CD4-positive, alpha-beta T cell treated with Interleukin-17A for 1 hour (primary cell): ENCODE measurements at places on chromosomes 4 and X.

DNA sequence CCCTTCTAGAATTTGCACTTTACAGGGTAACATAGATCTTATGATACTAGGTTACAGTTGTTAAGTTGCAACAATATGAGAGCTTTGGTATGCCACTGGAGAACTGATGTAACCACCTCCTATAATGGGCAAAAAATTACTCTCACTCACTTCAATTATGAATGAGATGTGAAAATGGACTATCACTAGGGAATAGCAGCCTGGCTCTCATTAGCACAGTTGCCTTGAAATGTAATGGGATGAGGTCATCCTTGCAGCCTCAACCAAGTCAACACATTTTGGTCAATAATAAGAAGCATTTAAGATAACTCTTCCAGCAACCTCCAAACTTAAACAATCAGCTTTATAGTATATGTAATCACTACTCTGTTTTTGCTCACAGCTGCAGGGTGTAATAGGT lies 69.4 kb downstream of the TBC1D9 start:
- DNase-seq: no peak

GRCh38 chr4:158208963-158209640 lies 1.2 kb upstream of the TMEM144 start:
- DNase-seq: peak; percentile 9

DNA sequence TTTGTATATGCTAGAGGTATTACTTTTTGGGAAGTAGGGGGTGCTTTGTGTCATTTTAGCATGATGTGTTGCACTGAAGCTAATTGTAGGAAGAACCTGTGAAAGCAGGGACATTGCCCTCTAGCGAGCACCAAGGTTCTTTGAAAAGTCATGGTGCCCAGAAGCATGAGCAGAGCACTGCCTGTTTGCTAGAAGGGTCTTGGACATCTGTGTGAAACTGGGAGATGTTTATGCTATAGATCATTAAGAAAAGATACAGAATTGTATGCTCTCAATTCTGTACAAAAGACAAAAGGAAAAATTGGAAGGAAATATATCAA lies 14.7 kb downstream of the GRPR start:
- DNase-seq: no peak

DNA sequence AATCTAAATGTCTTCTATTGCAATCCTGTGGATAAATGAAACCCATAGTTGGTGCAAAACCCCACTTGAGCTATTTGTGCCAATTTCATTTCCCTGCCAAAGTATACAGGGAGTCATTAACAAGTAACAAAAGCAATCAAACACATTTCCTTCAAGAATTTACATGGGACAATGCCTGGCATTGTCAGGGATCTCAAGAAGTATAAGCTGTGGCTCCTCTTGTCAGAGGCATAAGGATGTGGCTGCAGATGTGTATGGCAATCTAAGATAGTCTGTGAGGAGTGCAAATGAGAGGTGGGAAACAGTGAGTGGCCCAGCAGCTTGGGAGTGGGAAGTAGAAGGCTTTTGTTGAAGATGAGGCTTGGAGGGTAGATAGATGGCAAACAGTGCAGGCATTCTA lies 58.0 kb upstream of the SCML1 start:
- DNase-seq: no peak

DNA sequence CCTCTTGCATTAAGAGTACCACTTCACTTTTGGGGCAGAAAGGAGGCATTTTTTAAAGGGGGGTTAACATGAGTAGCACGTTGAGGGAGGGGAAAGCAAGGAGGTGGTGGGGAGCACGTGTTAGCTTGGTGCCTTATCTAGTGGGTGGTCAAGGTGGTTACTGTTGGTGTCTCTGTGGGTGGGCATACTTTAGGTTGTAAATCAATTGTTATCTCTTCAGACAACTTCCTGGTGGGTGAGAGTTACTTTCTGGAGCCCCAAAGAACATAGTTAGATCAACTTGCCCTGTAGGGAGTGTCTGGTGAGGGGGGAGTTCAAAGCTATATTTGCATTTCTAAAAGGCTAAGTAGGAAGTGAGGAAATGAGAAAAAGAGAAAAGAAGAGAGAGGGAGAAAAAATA lies 297.7 kb upstream of the CLNK start:
- DNase-seq: no peak

GRCh38 chr4:37892641-37893040 lies 1.8 kb downstream of the TBC1D1 start:
- peak; percentile 71 for DNase-seq

DNA sequence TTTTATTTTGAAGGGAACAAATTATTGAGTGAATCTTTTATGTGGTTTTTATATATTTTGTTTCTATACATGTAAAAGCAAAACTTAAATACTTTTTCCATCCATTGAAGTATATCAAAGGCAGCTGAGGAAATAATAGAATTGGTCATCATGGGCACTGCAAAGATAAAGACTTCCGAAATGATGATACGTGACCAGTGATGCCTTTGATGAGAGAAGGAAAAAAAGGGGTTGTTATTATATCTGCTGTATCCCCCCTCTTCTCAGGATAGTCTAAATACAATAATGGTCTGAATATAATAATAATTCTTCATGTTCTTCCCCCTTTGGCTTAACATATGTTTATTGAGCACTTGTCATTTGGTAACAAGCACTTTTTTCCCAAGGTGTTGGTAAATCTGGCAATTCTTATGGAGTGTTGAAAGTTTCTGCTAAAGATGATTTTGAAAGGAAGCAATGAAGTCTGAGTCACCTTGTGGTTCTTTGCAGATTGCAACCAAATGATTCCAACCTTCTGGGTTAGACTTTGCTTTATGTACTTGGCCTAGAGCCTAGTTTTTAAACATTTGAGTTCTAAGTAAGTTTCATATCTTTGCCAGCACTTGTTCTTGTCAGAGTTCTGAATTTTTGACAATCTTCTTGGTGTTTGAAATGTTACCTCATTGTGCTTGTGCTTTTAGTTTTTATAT lies 60.8 kb downstream of the USP9X start:
- DNase-seq: no peak

DNA sequence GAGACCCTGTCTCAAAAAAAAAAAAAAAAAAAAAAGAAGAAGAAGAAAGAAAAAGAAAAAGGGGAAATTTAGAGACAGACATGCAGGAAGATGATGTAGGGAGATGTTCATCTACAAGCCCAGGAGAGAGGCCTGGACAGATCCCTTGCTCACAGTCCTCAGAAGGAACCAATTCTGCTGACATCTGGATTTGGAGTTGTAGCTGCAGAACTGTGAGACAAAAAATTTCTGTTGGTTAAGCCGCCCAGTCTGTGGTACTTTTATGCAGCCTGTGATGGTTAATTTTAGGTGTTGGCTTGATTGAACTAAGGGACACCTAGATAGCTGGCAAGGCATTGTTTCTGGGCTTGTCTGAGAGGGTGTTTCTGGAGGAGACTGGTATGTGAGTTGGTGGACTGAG lies 10.1 kb upstream of the STIM2 start:
- no peak for DNase-seq

GRCh38 chr4:98260047-98260578 lies 1.1 kb upstream of the RAP1GDS1 start:
- DNase-seq: no peak

GRCh38 chr4:139625482-139625881 lies 40.1 kb upstream of the MGST2 start:
- no peak for DNase-seq

DNA sequence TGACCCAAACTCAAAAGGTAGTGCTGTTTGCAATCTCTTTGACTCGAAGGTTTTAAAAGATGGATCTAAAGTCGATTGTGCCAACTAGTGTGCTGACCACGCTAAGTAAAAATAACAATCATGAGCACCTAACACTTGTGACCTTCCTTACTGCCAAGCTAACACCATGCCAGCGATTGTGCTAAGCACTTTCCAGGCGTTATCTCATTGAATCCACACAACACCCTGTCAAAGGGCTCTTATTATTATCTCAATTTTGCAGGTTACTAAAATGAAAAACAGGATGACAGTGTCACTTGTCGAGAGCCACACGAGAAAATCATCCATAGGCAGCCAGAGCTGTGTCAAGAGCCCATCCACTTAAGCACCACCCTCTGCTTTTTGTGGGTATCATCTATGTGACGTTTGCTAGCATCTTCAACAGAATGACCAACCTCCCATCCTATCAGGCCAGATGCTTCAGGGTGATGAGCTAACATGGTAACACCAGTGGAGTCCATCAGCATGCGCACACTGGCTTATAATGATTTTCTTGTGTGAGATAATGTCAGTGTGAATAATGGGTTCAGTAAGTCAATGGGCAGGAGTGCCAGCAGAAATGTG lies 893 bp upstream of the GAB3 start:
- DNase-seq: no peak

- DNase-seq: no peak
Measured at GRCh38 chr4:54187148-54187547, 41.9 kb upstream of the PDGFRA start.

GRCh38 chr4:170226288-170226687 lies 136.5 kb upstream of the AADAT start:
- DNase-seq: no peak

- no peak for DNase-seq
Measured at GRCh38 chr4:168488869-168489274, 8.0 kb upstream of the PALLD start.

GRCh38 chr4:153705743-153706468 lies 21.8 kb downstream of the TLR2 start:
- DNase-seq: no peak

DNA sequence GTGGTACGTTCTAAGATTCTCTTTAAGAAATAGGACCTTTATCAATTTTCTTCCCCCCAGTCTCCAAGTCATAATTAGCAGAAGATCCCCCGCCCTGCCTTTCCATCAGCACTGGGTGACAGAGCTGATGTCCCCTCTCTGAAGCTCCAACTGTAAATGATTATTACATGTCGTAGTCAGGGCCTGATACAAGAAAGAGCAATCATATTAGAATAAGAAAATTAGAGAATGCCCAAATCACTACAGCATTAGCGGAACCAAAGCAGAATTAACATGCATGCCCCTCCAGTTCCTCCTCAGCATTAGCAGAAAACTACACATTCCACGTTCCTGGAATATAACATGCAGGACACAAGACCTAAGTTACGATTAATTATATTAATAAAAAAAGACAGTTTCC lies 717 bp downstream of the GPM6B start:
- DNase-seq: no peak

- no peak for DNase-seq
Measured at GRCh38 chr4:152509595-152510225, 26.2 kb downstream of the FBXW7 start.

DNA sequence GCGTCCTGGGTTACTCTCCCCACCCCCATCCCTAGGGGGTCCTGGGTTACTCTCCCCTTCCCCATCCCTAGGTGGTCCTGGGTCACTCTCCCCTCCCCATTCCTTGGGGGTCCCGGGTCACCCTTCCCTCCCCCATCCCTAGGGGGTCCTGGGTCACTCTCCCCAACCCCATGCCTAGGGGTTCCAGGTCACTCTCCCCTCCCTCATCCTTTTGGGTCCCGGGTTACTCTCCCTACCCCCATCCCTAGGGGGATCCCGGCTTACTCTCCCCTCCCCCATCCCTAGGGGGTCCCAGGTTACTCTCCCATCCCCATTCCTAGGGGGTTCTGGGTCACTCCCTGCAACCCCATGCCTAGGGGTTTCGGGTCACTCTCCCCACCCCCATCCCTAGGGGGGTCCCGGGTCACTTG lies 1.5 kb downstream of the ASMTL start:
- no peak for DNase-seq

DNA sequence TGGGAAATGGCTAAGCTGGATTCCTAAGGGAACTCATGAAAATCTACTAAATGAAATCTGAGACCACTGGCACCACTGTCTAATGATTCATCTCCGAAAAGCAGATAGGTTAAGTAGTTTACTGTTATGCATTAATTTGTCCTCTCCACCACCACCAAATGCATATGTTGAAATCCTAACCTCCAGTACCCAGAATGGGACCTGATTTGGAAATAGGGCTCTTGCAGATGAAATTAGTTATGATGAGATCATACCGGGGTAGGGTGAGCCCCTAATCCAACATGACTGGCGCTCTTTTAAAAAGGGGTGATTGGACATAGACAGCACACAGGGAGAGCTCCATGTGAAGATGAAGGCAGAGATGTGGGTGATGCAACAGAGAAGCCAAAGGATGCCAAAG lies 124.9 kb upstream of the GUCY1A1 start:
- DNase-seq: no peak

GRCh38 chr4:148154769-148155168 lies 287.4 kb downstream of the NR3C2 start:
- no peak for DNase-seq

GRCh38 chrX:10922159-10922558 lies 189.0 kb upstream of the HCCS start:
- DNase-seq: no peak

- DNase-seq: no peak
Measured at GRCh38 chrX:106621836-106622235, 10.1 kb downstream of the RADX start.

DNA sequence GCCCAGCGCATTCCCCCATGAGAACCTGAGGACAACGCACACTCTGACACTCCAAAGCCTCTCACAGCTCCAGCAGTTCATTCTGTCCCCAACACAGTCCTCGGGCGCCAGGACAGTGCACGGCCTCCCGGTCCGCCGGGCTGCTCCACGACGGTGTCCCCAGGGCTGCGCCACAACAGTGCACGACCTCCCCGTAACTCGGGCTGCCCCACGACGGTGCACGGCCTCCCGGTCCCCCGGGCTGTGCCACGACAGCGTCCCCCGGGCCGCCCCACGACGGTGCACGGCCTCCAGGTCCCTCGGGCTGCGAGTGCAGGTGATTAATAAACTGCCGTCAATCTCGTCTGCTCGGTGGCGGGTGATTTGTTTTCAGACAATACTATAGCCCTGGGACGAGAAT lies 585.1 kb upstream of the FRG1 start:
- DNase-seq: no peak
